ENCODE measurements at places on chromosomes 4 and X. TPM values are rescaled to one million over a fixed set of nuclear protein-coding genes. Genes with fewer than 3 reads are reported as not detected.

DNA sequence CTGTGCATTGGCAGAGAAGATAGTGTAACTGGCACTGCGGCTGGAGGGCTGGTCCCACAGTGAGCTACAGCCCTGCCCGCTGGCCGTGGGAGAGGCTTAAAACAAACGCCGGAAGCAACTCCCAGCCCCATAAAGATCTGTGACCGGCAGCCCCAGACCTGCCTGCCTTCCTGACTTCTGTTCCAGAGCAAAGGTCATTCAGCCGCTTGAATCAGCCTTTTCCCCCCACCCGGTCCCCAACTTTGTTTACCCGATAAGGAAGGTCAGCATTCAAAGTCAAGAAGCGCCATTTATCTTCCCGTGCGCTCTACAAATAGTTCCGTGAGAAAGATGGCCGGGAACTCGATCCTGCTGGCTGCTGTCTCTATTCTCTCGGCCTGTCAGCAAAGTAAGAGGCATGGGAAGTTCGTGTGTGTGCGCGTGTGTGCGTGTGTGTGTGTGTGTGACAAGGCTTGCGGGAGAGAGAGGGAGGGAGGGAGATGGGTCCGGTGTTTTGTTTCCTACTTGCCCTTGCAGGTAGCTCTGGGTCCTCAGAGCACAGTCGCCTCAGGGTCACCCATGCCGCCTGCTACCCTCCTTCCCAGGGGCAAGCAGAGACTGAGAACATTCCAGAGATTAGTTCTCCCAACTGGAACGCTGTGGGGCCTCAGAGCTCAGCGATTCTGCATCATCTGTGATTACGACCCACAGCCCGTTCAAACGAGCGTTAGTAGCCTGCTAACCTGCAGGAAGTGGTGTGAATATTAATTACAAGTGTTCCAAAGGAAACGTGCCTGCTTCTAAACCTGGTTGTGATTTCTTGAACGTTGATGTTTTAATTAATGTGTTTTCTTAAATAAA is at the start of gene MGST2:
Gene MGST2, plus strand, starts transcription at position 130 of the 840 bp plus-strand sequence. Its CDS starts 201 bp downstream, at position 331.
- peak; percentile 70 for DNase-seq

GRCh38 chr4:145755802-145756201 is 75.9 kb downstream of the C4orf51 start:
- no peak for DNase-seq

DNA sequence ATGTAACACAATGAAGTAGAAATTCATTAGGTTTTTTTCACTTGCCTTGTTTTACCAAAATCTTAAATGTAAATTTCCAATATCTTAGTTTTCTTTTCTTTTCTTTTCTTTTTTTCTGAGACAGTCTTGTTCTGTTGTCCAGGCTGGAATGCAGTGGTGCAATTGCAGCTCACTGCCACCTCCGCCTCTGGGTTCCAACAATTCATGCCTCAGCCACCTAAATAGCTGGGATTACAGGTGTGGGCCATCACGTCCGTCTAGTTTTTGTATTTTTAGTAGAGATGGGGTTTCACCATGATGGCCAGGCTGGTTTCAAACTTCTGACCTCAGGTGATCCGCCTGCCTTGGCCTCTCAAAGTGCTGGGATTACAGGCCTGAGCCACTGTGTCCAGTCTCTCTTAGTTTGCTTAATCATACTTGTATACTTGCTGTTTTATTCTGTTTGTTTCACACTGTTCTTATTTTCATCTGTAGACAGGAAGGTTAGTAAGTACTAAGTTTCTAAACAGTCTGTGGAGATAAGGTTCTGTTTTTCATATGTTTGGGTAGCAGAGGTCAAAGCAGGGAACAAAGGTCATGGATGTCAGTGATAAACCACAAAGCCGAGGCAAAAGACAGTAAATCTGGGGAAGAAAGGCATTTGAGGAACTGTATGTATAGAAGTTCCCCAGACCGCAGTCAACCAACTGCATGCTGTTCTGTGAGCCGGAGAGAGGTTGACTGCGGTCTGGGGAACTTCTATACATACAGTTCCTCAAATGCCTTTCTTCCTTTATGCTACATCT is 129.1 kb downstream of the CBR4 start:
- DNase-seq: no peak

DNA sequence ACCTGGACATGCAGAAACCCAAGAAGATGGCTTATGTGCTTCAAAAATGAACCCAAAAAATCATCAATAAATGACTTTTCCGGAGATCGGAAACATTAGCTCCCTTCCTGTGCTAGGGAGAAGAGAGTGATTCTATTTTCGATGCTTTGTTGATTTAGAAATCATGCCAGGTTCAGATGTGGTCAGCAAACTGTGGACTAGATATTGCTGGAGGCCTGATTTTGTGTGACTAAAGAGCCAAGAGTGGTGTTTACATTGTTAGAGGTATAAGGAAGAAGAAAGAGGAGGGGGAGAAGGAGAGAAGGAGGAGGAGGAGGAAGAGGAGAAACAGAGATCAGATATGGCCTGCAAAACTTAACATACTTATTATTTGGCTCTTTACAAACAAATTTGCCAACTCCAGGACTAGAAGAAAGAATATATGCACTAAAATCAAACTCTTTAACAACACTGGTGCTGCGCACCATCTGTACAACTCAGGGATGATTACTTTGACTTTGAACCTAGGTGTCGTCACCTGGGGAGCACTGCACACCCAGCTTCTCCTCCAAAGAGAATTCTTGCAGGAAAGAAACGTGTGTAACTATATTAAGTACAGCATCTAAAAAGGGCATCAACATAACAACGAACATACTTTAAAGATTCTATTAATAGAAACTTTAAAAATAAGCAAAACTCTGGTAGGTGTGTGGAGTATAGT is 664.9 kb upstream of the LCORL start:
- no peak for DNase-seq

DNA sequence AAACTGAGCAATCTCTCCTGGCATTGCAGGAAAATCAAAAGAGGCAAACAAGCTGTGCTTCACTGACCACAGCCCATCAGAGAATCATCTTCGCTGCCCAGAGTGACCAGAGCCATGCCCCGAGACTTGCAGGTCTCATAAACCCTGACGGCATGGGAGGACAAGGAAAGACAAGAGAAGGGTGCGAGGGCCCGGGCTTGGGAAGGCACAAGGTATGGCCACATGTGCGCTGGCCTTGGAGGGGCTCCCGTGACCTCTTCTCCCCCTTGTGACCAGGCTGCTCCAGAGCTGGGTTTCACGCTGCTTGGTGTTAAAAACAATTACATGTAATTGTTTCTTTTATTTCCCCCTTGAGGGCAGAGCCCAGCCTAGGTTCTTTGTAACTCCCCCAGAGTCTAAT is 20.8 kb downstream of the DCTD start:
- no peak for DNase-seq

- no peak for DNase-seq
Observed at GRCh38 chr4:167119392-167119791, 114.9 kb downstream of the SPOCK3 start.

DNA sequence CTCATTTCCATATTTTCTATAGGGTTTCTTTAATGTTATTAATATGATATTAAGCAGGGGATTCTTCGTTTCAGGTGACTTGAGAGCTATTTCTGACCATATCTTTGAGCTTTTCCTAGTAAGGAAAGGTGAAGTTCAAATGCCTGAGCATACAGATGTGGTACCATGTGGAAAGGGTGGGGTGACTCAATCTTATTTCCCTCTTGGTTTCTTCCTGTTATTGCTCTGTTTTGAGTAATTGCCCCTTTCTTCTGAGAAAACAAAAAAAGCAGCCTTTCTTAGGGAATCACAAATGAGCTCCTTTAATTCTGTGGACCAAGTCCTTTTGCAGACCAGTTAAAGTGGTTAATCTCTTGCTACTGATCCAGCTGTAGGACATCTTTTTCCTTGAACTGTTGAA is 41.0 kb upstream of the AGA start:
- DNase-seq: no peak

DNA sequence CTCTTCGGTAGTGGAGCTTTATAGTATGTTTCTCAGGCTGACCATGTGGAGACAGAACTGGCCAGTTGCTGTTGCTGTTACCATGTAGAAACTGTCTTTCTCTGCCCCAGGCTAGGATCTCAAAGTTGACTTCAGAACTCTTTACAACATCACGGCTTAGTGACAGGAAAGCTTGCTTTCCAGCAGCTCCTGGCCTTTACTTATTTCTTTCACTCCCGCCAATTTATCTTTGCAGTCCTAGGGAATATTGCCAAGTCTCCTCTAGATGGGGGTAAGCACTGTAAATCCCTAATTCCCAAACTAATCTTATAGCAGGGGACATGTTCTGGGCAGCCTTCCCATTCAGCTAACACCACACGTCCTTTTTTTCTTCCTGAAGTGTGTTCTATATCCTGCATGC is 631.6 kb downstream of the SPRY1 start:
- peak; percentile 64 for DNase-seq

GRCh38 chr4:108443585-108443984 is 176.8 kb upstream of the RPL34 start:
- DNase-seq: no peak

DNA sequence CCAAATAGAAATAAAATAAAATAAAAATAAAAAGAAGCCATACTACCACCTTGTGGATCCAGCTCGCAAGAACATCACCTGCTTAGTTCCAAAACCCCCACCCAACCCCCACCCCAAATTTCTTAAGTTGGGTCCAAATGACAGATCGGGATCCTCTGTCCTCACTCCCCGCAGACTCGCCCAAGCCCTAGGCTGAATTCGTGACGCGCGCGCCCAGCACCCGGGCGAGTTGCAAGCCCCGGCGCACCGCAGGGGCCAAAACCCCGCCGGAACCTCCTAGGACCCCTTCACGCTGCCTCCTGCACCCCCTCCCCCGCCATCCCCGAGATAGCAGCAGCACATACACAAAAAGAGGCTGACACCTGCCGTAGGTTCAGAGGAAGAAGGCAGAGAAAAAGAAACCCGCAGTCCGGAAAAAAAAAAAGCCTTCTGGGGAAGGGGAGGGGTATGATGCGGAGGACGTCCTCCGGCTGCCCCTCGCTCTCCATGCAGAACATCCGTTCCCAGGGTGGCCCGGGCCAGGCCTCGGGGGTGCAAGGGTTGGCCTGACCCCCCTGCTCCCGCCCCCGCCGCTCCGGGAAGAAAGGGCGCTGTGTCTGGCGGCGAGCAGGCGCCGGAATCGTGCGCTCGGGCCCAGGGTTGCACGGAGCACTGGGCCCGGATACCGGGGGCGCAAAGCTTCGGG is 2.6 kb downstream of the NLGN4X start:
- DNase-seq: no peak

DNA sequence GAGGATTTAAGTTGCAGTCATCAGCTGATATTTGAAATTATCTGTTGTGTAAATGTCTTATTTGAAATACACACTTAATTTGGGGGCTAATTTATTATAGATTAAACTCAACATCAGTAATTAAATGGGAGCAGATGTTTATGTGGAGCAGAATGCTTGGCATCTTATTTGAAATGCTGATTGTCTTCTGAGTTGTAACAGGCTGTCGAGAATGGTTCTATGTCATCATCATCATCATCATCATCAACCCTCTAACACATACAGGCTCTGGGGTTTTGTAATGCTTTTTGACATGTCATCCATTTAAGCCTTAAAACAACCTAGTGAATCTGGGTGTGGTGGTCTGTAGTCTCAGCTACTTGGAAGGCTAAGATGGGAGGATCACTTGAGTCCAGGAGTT is 8.2 kb downstream of the MTMR1 start:
- DNase-seq: no peak

DNA sequence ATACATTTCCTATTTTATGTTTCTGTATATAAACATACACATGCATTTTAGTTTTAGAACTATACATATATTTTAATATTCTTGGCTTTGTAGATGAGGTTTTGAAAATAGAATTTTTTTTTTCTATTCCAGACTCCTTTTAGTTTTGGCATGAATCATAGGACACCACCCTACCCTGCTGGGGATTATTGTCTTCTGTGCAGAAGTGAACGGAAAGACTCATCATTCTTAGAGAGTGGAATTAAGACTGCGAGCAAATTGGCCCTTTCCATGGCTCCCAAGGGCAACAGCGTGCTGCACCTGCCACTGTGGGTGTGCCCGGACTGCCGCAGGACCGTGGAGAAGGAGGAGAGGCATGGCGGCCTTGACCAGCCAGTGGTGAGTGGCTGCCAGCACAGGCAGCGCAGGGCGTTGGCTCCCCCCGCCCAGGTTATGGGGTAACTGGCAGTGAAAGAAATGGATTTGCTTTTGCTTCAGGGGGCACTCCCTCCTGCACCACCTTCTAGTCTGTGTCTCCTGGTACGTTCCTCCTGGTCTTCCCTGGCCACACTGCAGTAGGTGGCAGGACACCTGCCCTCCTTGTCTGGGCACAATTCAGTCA is 59.6 kb downstream of the FAM193A start:
- DNase-seq: no peak

FGFBP2 gene
- not detected for polyA plus RNA-seq

DNA sequence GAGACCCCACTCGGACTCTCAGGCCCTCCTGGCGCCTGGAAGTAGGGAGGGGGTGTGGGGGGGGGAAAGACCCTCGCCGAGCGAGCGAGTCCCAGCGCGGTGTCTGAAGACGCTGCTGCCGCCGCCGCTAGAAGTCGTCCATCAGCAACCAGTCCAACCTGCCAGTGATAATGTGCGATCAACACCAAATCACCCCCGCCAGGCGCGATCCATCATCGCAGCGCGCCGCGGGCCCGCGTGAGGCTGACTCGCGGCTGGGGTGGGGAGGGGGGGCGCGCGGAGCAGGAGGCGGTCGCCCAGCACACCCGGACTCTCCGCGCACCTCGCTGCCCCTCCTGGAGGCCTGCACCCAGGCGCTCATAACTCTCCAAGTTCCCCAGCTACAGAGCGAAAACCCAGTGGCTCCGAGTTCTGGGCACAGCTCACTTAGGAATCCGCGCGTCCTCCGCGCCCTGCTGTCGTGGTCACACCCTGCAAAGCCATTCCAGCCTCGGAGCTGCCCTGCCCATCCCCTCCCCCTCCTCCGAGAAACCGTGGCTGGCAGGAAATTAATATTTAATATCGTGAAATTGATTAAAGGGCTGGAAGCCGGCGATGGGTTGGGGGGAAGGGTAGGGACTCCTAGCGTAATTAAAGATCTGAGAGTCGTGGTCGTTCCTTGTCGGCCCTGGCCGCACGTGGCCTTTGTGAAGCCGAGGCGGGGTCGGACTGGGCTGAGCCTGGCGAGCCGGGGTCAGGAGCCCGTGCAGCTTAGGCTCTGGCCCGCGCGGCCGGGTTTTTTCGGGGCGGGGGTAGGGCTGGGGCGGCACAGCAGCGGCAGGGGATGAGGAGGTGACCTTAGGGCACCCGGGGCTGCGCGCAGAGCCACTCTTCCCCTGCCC is 58.1 kb upstream of the BCOR start:
- DNase-seq: no peak

ZNF141 gene
- 25.0 TPM for polyA plus RNA-seq

GRCh38 chrX:115535421-115535820 is 25.6 kb upstream of the PLS3 start:
- DNase-seq: no peak

DNA sequence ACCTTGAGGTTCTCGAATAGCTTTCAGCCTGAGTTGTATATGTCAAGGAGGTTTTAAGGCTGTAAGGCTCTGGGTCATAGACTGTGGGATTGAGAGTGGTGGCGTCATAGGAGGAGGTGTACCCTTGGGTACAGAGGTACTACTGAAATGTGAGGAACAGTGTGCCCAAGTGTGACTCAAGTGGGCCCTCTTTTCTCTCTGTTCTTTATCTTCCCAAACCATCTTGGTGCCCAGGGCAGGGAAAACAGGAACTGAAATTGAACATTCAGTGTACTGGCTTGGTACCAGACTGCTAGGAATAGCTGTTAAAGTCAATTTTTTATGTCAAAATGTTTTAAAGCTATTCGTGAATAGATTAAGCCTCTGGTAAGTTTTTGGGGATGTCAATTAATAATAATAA is 136.2 kb upstream of the RPS6KA3 start:
- DNase-seq: no peak
